ENCODE measurements at places on chromosomes 3 and 15.

DNA sequence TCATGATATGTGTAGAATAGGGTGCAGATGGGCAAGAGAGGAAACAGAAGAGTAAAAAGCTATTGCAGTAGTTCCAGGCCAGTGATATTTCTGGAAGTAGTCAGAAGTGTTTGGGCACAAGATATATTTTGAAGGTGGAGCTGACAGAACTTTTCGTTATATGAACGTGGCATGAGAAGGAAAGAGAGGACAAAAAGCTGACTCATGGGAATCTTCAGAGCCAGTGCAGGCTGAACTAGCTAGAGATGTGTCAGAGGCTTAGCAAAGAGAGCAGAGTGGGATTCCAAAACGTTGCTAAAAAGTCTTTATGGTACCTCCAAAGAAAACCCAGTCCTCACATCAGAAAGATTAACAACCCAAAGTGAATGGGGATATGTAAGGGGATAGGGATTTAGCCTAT, 28.7 kb downstream of the TRIM69 start:
- DNase-seq, result no peak

- DNase-seq, result no peak
Measured at GRCh38 chr15:99365242-99365641, 114.0 kb downstream of the LRRC28 start.

- no peak for DNase-seq
Measured at GRCh38 chr3:114732353-114732752, 414.7 kb downstream of the ZBTB20 start.

DNA sequence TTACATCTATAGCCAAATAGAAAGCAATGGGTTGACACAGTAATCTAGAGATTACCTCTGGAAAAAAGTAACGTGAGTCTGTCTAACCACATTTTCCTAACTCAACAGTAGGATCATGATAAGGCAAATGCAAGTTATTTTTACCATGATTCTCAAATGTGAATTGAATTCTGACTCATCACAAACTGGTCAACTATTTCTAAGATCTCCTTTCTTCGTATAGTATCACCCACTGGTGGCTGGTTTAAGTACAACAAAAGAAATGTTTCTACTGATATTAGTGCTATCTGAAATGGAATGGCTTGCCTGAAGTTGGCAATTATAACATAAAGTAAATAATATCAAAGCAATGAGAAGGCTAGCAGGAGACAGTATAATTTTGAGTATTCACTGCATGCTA, 102.2 kb downstream of the ABI3BP start:
- no peak for DNase-seq

DNA sequence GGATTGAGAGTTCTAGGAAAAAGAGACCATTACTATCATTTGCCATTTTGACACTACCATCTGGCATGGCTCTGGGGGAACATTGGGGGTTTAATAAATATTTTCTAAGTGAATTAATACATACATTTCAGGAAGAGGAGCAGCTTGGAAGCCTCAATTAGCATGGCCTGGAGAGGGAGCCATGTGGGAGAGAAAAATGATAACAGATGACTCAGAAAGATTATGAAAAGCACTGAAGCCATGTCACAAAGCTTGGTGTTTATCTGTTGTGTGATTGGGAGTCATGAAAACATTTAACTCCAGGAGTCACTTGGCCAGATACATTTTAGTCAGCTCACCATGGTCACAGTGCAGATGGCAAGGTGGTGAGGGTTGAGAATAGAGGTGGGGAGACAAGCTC, 121.0 kb downstream of the SSR3 start:
- DNase-seq, result no peak
